Naive thymus-derived CD8-positive, alpha-beta T cell (primary cell): ENCODE measurements at places on chromosomes 16 and 17. TPM values are rescaled to one million over a fixed set of nuclear protein-coding genes. Genes with fewer than 3 reads are reported as not detected.

- no peak for DNase-seq
Observed at GRCh38 chr16:89924925-89925307, 1.8 kb downstream of the TUBB3 start.

DNA sequence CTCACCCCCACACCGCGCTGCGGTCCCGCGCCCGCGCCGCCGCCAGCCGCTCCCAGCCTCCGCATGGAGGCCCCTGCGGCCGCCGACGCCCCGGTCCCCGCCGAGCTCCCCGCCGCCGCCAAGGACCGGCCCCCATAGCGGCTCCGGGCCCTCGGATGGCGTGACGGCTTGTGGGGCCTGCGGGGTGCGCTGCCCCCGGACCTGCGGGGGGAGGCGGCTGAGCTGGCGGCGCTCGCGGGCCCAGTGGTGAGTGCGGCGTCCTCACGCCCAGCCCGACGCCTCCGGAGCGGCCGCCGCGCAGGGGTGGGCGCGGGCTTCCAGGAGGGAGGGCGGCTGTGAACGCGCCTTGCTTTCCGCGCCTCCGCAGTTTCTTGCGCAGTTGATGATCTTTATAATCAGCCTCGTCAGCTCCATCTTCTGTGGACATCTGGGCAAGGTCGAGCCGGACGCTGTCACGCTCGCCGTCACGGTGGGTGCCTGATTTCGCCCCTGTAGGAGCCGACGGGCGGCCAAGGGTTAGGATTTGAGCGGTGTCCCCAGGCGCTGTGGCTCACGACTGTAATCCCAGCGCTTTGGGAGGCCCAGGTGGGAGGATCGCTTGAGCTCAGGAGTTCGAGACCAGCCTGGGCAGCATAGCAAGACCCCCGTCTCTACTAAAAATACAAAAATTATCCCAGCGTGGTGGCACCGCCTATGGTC is 46.4 kb downstream of the SLC47A1 start:
- DNase-seq, result no peak

GRCh38 chr17:56908001-56908542 is 5.8 kb downstream of the TRIM25 start:
- DNase-seq, result no peak

- no peak for DNase-seq
Observed at GRCh38 chr17:1006054-1006453, 9.1 kb downstream of the TIMM22 start.

GRCh38 chr16:85903559-85903958 is 4.6 kb downstream of the IRF8 start:
- no peak for DNase-seq

DNA sequence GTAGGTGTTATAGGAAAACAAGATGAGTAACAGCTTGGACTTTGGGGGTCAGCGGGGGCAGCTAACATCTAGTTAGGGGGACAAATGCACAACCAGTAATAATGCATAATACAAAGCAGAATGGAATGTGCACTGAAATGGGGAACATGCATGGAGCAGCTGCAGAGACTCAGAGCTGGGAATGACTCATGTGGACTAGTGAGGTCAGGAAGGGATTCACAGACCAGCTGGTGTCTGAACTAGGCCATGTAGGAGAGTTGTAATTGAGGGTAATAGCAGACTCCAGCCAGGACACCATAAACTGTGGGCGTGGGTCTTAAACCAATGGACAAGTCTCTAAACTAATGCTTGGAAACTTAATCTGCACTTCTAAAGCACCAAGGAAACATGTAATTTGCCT is 176.8 kb upstream of the ASIC2 start:
- no peak for DNase-seq

DNA sequence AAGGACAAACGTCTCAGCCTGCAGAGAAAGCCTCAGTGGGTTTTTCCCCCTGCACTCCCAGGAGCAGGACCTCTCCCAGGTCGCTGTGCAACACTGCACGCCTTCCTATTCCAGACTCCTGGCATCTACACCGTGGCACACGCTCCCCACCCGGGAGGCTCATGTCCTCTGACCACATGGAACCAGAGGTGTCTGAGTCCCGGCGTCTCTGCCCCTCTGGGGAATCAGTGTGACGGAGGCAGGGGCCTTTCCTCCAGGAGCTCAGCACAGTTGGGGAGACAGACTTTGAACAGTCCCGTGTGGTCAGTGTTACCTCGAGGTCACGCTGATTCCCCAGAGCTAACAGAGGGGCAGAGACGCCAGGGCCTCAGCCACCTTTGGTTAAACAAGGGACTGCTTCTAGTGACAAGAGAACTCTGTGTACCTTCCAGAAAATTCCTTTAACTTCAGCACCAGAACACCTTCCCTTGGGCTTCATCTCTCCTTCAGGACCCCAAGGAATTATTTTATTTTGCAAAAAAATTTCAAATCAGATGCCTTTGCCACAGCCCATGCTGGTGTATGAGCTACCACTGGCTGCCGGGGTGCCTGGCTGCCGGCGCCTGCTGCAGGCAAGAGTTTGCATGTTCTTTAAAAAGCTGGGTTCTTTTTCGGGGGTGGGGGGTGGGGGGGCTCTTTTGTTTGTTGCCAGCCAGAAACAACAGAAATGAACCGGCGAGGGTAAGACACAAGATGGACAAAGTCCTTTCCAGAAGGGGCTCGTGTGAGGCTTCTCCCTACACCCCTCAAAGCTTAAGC is 6.6 kb downstream of the CANT1 start:
- DNase-seq, result no peak

DNA sequence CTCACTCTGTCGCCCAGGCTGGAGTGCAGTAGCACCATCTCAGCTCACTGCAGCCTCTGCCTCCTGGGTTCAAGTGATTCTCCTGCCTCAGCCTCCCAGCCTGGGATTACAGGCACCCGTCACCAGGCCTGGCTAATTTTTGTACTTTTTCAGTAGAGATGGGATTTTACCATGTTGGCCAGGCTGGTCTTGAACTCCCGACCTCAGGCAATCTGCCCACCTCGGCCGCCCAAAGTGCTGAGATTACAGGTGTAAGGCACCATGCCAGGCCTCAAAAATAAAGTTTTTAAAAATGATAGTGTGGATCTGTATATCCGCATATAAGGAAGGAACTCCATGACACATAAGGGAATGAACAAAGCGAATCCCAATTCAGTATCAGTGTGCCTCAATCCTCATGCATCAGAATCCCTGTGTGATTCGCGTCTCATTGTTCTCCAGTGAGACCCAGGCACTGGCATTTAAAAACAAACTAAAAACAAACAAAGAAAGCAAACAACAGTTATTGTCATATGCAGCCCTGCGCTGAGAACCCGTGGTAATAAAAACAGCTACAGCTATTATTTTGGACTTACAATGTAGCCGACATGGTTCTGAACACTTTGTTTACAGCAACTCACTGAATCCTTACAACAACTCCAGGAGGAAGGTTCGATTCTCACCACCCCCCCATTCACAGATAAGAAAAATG is 54.1 kb upstream of the CREBBP start:
- no peak for DNase-seq

EDC4 gene
- polyA plus RNA-seq, result 40.8 TPM

LRRC36 gene
- not detected for polyA plus RNA-seq

MT4 gene
- not detected for polyA plus RNA-seq

CTRL gene
- polyA plus RNA-seq, result 2.8 TPM
